Suprapubic skin (tissue), 4 donors: ENCODE measurements at places on chromosomes 3 and 15. TPM values are rescaled to one million over a fixed set of nuclear protein-coding genes. Genes with fewer than 3 reads are reported as not detected.

DNA sequence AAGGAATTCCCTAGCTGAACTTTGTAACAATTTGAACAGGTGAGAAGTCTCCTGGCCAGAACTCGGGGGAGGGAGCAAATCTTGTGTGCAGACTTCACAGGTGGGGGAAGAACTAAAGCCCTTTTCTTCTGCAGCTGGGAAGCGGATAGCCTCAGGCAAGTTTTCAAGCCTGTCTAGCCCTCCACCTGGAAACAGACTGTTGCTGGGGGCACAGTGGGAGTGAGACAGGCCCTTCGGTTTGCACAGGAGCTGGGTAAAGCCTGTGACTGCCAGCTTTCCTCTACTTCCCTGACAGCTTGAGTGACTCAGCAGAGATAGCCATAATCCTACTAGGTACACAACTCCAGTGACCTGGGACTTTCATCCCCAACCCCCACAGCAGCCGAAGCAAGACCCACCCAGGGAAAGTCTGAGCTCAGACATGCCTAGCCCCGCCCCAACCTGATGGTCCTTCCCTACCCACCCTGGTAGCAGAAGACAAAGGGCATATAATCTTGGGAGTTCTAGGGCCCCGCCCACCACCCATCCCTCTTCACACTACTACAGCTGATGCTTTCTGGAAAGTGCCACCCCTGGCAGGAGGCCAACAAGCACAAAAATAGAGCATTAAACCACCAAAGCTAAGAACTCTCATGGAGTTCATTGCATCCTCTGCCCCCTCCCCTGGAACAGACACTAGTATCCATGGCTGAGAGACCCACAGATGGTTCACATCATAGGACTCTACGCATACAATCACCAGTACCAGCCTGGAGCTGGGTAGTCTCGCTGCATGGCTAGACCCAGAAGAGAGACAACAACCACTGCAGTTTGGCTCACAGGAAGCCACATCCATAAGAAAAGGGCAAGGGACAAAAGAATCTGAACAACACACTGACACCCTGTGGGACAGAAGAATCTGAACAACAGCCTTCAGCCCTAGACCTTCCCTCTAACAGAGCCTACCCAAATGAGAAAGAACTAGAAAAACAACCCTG lies 479.0 kb downstream of the RAP2B start:
- no peak overlapping the region for H3K4me3 ChIP-seq
- H3K27me3 ChIP-seq, result no peaks in the 10 kb centered on the region
- no peak overlapping the region for H3K27ac ChIP-seq
- no peaks in the 10 kb centered on the region for H3K36me3 ChIP-seq

GRCh38 chr15:65732698-65733097 lies 59.4 kb downstream of the DENND4A start:
- H3K4me1 ChIP-seq, result no peaks in the 10 kb centered on the region
- no peak for DNase-seq
- H3K36me3 ChIP-seq, result peaks cover 26% of the 10 kb centered on the region
- no peak overlapping the region for H3K27ac ChIP-seq
- H3K27me3 ChIP-seq, result no peaks in the 10 kb centered on the region

DNA sequence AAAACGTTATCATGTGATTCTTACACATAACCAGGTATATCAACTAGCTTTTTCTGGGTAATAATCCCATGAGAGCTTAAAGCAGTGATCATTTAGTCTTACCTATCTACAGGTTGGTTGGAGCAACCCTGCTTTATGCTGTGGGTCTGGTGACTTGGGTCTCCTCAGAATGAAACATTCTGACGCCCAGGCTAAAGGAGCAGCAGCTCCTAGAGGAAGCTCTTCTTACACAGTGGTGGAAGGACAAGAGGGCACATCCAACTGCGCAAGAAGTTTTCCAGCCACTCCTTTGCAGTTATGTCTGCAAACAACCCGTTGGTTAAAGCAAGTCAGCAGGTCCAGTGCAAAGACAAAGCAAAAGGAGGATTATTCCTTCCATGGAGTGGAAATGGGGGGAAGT lies 377.5 kb downstream of the EDEM1 start:
- no peak overlapping the region for H3K4me3 ChIP-seq
- H3K27ac ChIP-seq, result no peak overlapping the region
- H3K27me3 ChIP-seq, result no peaks in the 10 kb centered on the region
- H3K4me1 ChIP-seq, result no peaks in the 10 kb centered on the region
- DNase-seq, result no peak
- no peaks in the 10 kb centered on the region for H3K36me3 ChIP-seq

- no peak for DNase-seq
- no peaks in the 10 kb centered on the region for H3K4me1 ChIP-seq
- no peaks in the 10 kb centered on the region for H3K27me3 ChIP-seq
- no peaks in the 10 kb centered on the region for H3K36me3 ChIP-seq
- H3K27ac ChIP-seq, result no peak overlapping the region
Measured at GRCh38 chr3:23442598-23443383, 239.7 kb downstream of the UBE2E2 start.

GRCh38 chr15:84725001-84725491 lies 9.1 kb upstream of the SEC11A start:
- no peaks in the 10 kb centered on the region for H3K36me3 ChIP-seq
- no peaks in the 10 kb centered on the region for H3K27me3 ChIP-seq
- no peak for DNase-seq
- H3K4me1 ChIP-seq, result peaks cover 5% of the 10 kb centered on the region
- H3K4me3 ChIP-seq, result no peak overlapping the region

DNA sequence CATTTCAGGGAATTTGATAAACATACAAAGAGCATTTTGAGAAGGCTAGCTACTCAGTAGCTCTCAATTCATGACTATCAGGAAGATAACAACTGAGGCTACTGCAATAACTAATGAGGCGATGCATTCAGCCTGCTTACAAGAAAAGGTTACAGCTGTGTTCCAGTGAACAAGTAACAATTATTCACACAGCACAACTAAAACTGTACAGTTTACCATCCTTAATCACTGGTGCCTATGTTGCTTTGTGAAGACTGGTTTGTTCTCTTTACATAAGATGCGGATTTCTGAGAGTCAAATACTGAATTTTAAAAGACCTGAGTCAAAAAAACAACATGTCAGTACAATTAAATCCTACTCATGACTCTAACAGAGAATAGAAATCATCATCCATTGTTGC lies 526.3 kb downstream of the OTOL1 start:
- H3K4me3 ChIP-seq, result no peak overlapping the region
- no peaks in the 10 kb centered on the region for H3K36me3 ChIP-seq
- no peaks in the 10 kb centered on the region for H3K4me1 ChIP-seq
- DNase-seq, result no peak
- H3K27me3 ChIP-seq, result no peaks in the 10 kb centered on the region

- DNase-seq, result no peak
- H3K36me3 ChIP-seq, result no peaks in the 10 kb centered on the region
- peak overlapping the region; percentile 84 for H3K4me3 ChIP-seq
- peak overlapping the region; percentile 84 for H3K27ac ChIP-seq
Measured at GRCh38 chr15:100601163-100601562, 821 bp downstream of the LINS1 start.

- no peaks in the 10 kb centered on the region for H3K36me3 ChIP-seq
- H3K4me3 ChIP-seq, result no peak overlapping the region
- peaks cover 36% of the 10 kb centered on the region for H3K4me1 ChIP-seq
- no peak for DNase-seq
- H3K27ac ChIP-seq, result no peak overlapping the region
- no peaks in the 10 kb centered on the region for H3K27me3 ChIP-seq
Measured at GRCh38 chr3:45057557-45057956, 31.5 kb downstream of the CLEC3B start.

- H3K4me1 ChIP-seq, result no peaks in the 10 kb centered on the region
- no peak overlapping the region for H3K4me3 ChIP-seq
- H3K36me3 ChIP-seq, result peaks cover 9% of the 10 kb centered on the region
- H3K27ac ChIP-seq, result no peak overlapping the region
Measured at GRCh38 chr15:82871358-82871757, 61.9 kb downstream of the WHAMM start.

GRCh38 chr3:20511863-20512505 lies 326.0 kb upstream of the SGO1 start:
- DNase-seq, result no peak
- H3K27ac ChIP-seq, result no peak overlapping the region
- no peaks in the 10 kb centered on the region for H3K36me3 ChIP-seq
- H3K4me1 ChIP-seq, result no peaks in the 10 kb centered on the region
- no peaks in the 10 kb centered on the region for H3K27me3 ChIP-seq
- no peak overlapping the region for H3K4me3 ChIP-seq

- H3K27me3 ChIP-seq, result no peaks in the 10 kb centered on the region
- DNase-seq, result no peak
- H3K4me3 ChIP-seq, result no peak overlapping the region
- no peaks in the 10 kb centered on the region for H3K4me1 ChIP-seq
Measured at GRCh38 chr3:151864423-151865101, 8.9 kb upstream of the SUCNR1 start.

- H3K27ac ChIP-seq, result no peak overlapping the region
- no peak overlapping the region for H3K4me3 ChIP-seq
- H3K36me3 ChIP-seq, result peaks cover 31% of the 10 kb centered on the region
- no peaks in the 10 kb centered on the region for H3K27me3 ChIP-seq
Measured at GRCh38 chr3:171614318-171614921, 154.2 kb upstream of the TNIK start.

GRCh38 chr15:57203906-57204305 lies 172.4 kb upstream of the CGNL1 start:
- H3K4me1 ChIP-seq, result peaks cover 16% of the 10 kb centered on the region
- H3K36me3 ChIP-seq, result no peaks in the 10 kb centered on the region
- no peak for DNase-seq
- no peak overlapping the region for H3K27ac ChIP-seq

GRCh38 chr3:183967693-183968092 lies 50.0 kb downstream of the ABCC5 start:
- H3K27ac ChIP-seq, result no peak overlapping the region
- peaks cover 62% of the 10 kb centered on the region for H3K36me3 ChIP-seq
- H3K4me1 ChIP-seq, result peaks cover 8% of the 10 kb centered on the region
- H3K4me3 ChIP-seq, result no peak overlapping the region
- no peak for DNase-seq

DNA sequence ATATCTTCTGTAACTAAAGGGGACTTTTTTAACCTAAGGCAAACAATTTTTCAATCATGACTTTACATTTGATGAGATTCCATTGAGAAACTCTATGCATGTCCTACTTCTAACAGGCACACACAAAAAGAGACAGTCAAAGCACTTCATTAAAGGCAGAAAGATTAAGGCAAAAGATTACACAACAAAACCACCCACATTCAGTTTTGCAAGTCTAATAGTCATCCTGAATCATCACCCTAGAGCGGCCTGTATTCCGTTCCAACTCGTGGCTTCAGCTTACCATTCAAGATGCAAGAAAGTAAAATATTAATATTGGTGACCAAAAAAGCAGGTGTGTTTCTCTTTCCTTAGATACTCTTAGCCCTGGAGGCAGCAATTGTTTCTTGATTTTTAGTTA lies 205.9 kb downstream of the P3H2 start:
- no peak overlapping the region for H3K4me3 ChIP-seq
- no peaks in the 10 kb centered on the region for H3K27me3 ChIP-seq

DNA sequence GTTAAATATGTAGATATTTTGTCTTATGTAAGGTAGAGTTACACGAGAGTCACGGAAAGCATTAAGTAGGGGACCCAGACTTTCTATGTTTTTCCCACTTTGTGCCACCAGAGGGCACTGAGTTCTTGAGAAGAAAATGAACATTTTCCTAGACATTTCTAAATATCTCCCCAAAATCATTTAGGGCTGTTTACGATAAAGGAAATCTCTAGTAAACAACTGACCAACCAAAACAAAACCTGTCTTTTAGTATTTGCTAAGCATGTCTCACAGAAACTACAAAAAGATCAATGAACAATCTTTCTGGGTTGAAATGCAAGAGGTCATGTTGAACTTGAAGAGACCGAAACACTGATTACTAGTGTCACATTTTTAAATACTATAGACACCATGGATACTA lies 16.1 kb downstream of the POU1F1 start:
- H3K4me3 ChIP-seq, result no peak overlapping the region
- H3K27me3 ChIP-seq, result no peaks in the 10 kb centered on the region
- no peaks in the 10 kb centered on the region for H3K36me3 ChIP-seq
- DNase-seq, result no peak
- H3K4me1 ChIP-seq, result no peaks in the 10 kb centered on the region
- H3K27ac ChIP-seq, result no peak overlapping the region

ARIH1 gene
- total RNA-seq, result 73.1 TPM

SPINK8 gene
- total RNA-seq, result not detected

BCL2A1 gene
- 0.72 TPM for total RNA-seq
